ENCODE measurements at places on chromosomes 5 and 9.

DNA sequence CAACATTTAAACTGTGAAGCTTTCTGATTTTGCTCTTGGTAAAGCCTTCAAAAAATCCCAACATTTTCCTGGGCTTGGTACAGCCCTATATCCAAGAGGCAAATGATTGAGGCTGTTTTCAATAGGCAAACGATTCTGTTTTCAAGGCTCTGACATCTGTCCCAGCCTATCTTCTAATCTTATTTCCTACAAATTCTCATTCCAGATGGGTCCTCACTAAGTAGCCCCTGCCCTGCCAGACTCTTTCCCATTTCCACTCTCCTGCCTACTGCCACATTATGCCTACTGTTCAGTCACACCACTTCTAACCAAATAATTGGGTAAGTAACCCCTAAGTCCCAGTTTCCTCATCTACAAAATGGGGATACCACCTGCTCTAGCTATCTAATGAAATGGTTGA lies 3.5 kb downstream of the GBA2 start:
- peaks cover 10% of the 10 kb centered on the region for H3K36me3 ChIP-seq
- H3K27ac ChIP-seq: peak overlapping the region; percentile 88
- H3K4me3 ChIP-seq: peak overlapping the region; percentile 73
- peaks cover 47% of the 10 kb centered on the region for H3K4me1 ChIP-seq

DNA sequence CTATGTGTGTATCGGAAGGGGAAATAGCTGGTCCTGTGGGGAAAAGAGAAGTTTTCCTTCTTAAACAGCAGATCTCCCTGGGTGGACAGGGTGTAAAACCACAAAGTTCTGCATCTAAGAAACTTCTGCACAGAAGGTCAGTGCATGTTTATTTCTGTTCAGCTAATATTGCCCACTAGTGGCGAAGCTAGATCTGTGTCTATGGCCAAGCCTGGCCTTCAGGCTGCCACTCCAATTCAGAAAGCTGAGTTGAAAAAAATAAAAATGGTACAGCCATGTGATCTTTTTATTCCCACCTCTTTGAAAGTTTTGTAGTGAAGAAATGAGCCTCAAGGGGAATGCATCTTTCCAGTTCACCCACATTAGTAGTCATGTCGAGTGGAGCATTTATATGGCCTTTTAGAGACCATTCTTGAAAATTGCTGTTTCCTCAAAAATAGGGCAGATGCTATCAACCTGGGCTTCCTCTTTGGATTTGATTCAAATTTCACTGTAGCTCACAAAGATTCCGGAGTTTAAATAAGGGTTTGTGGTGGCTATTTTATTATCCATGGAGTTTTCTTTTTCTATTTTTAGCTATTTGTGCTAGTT lies 488.0 kb downstream of the PRELID2 start:
- DNase-seq: no peak
- H3K27me3 ChIP-seq: no peaks in the 10 kb centered on the region
- H3K36me3 ChIP-seq: no peaks in the 10 kb centered on the region
- no peak overlapping the region for H3K27ac ChIP-seq

DNA sequence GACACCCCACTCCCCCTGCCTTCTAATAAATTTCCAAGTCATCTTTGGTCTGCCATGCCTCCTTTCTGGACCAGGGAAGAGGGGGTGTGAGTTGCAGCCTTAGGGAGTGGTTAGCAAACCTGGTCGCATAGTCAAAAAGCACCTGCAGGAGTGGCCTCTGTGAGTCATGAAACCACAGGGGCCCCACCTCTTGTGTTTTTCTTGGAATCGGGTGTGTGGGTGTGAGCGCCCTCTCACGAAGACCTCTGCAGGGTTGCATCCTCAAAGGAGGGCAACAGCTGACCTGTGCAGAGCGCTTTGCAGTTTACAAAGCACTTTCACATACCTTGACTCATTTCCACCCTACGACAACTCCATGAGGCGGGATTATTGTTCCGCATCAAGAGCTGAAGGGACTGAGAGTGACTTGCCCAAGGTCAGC lies 36.8 kb upstream of the TEX48 start:
- H3K27me3 ChIP-seq: no peaks in the 10 kb centered on the region
- H3K36me3 ChIP-seq: no peaks in the 10 kb centered on the region
- H3K4me1 ChIP-seq: peaks cover 40% of the 10 kb centered on the region
- peak overlapping the region; percentile 82 for H3K27ac ChIP-seq
- peak overlapping the region; percentile 65 for H3K4me3 ChIP-seq

GRCh38 chr9:115715666-115716065 lies 437.9 kb upstream of the PAPPA start:
- no peak overlapping the region for H3K4me3 ChIP-seq
- H3K4me1 ChIP-seq: no peaks in the 10 kb centered on the region
- no peaks in the 10 kb centered on the region for H3K27me3 ChIP-seq
- DNase-seq: no peak
- H3K27ac ChIP-seq: no peak overlapping the region

- H3K4me1 ChIP-seq: no peaks in the 10 kb centered on the region
- H3K27me3 ChIP-seq: no peaks in the 10 kb centered on the region
- H3K36me3 ChIP-seq: no peaks in the 10 kb centered on the region
Measured at GRCh38 chr5:171570244-171570825, 150.9 kb downstream of the FGF18 start.

DNA sequence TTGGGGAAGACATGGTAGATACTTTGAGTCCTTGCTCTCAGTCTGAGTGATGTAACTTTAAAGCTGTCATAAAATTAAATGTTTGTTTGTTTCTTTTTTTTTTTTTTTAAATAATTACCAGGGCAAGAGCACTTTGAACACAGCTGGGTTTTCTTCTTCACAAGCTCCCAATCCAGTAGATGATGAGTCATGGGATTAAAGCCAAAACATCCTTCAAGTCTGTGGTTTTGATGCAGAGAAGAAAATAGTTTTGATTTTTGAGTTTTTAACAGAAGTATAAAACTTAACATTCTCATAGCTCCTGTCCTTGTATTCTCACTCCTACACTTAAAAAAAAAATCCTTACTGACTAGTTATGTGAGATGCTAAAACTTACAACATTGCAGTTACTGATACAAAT lies 34.8 kb upstream of the IL31RA start:
- DNase-seq: no peak
- H3K27me3 ChIP-seq: peaks cover 20% of the 10 kb centered on the region
- H3K36me3 ChIP-seq: no peaks in the 10 kb centered on the region
- H3K4me1 ChIP-seq: peaks cover under 1% of the 10 kb centered on the region
- H3K4me3 ChIP-seq: no peak overlapping the region

- H3K4me1 ChIP-seq: peaks cover 12% of the 10 kb centered on the region
- no peaks in the 10 kb centered on the region for H3K27me3 ChIP-seq
- H3K27ac ChIP-seq: no peak overlapping the region
Measured at GRCh38 chr9:135926402-135927194, 19.3 kb upstream of the CAMSAP1 start.

GRCh38 chr5:115813719-115814118 lies 2.7 kb downstream of the CDO1 start:
- no peak overlapping the region for H3K27ac ChIP-seq
- peaks cover 3% of the 10 kb centered on the region for H3K36me3 ChIP-seq
- H3K4me3 ChIP-seq: no peak overlapping the region
- peaks cover 15% of the 10 kb centered on the region for H3K4me1 ChIP-seq
- no peak for DNase-seq
- peaks cover 73% of the 10 kb centered on the region for H3K27me3 ChIP-seq

- no peaks in the 10 kb centered on the region for H3K4me1 ChIP-seq
- H3K27ac ChIP-seq: no peak overlapping the region
- no peaks in the 10 kb centered on the region for H3K27me3 ChIP-seq
Measured at GRCh38 chr5:166551384-166551783, 1740.1 kb upstream of the WWC1 start.

DNA sequence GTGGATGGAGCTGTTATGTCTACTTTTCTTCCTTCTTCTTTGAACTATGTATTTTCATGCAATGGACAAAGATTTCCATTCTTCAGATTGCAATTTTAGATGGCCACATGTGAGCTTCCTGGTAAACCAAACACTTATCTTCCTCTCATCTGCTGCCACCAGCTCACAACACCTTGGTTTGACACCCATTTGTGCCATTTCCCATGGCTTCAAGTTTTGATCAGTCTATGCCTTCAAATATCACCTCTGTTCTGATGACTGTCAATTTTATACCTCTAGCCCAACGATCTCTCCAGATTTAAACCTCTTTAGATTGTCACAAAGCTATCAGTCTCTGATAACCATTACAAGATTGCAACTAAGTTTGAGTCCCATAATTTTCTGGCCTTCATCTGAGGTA lies 147.2 kb downstream of the TMEM38B start:
- no peak overlapping the region for H3K4me3 ChIP-seq
- peaks cover 2% of the 10 kb centered on the region for H3K4me1 ChIP-seq
- no peak for DNase-seq
- H3K27ac ChIP-seq: no peak overlapping the region
- H3K36me3 ChIP-seq: peaks cover 2% of the 10 kb centered on the region
- H3K27me3 ChIP-seq: peaks cover 12% of the 10 kb centered on the region

- H3K4me3 ChIP-seq: no peak overlapping the region
- no peaks in the 10 kb centered on the region for H3K27me3 ChIP-seq
- H3K36me3 ChIP-seq: no peaks in the 10 kb centered on the region
- peaks cover 13% of the 10 kb centered on the region for H3K4me1 ChIP-seq
- no peak for DNase-seq
Measured at GRCh38 chr5:65923339-65923738, 3.0 kb upstream of the ERBIN start.

- H3K27me3 ChIP-seq: no peaks in the 10 kb centered on the region
- no peak for DNase-seq
- H3K36me3 ChIP-seq: no peaks in the 10 kb centered on the region
- H3K4me1 ChIP-seq: no peaks in the 10 kb centered on the region
- H3K4me3 ChIP-seq: no peak overlapping the region
Measured at GRCh38 chr9:16103620-16104397, 551.0 kb downstream of the CCDC171 start.

- no peak for DNase-seq
- no peaks in the 10 kb centered on the region for H3K36me3 ChIP-seq
- peaks cover 19% of the 10 kb centered on the region for H3K4me1 ChIP-seq
- no peaks in the 10 kb centered on the region for H3K27me3 ChIP-seq
- H3K27ac ChIP-seq: peak overlapping the region; percentile 19
- peak overlapping the region; percentile 94 for H3K4me3 ChIP-seq
Measured at GRCh38 chr5:180070756-180071530, 616 bp downstream of the RNF130 start.

DNA sequence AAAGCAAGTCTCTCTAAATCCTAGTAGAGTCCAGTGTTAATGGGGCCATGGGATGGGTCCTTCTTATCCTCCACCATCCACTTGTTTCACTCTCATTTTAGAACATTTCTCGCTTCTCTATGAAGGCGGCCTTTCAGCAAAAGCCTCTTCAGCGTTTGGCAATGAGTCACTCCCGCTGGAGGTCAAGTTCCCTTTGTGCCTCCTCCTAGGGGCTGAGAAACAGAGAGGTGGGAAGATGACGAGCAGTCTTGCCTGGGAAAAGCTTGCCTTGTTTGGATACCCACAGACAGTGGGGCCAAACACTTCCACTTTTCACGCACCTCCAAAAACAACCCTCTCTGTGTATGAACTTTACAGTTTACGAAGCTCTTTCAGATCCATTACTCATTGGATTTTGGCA lies 168.8 kb downstream of the GABBR2 start:
- peaks cover 22% of the 10 kb centered on the region for H3K27me3 ChIP-seq
- H3K4me3 ChIP-seq: no peak overlapping the region
- H3K4me1 ChIP-seq: peaks cover 2% of the 10 kb centered on the region
- no peaks in the 10 kb centered on the region for H3K36me3 ChIP-seq
- DNase-seq: no peak
- H3K27ac ChIP-seq: no peak overlapping the region

DNA sequence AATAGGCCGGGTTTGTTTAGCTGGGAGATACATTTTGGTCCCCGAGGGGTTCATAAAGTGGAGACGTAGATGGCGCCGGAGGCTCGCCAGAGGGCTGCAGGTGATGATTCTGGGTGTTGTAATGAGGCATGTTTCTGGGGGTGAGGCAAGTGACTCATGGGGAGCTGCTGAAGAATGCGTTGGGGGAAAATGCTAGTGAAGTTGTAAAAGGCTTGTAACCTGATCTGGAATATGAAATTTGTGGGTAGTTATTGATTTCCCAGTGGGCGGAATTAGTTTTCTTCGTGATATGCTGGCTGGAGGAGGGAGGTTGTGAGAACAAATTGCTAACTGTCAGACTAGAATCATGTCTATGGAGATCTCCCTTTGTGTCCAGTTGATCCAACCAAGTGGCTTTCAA lies 158.3 kb downstream of the DOCK2 start:
- H3K27me3 ChIP-seq: no peaks in the 10 kb centered on the region
- no peak for DNase-seq
- H3K27ac ChIP-seq: no peak overlapping the region
- peaks cover 27% of the 10 kb centered on the region for H3K4me1 ChIP-seq

- H3K36me3 ChIP-seq: no peaks in the 10 kb centered on the region
- H3K4me1 ChIP-seq: no peaks in the 10 kb centered on the region
- H3K4me3 ChIP-seq: no peak overlapping the region
- peaks cover 46% of the 10 kb centered on the region for H3K27me3 ChIP-seq
Measured at GRCh38 chr5:142597546-142598337, 88.1 kb downstream of the FGF1 start.

- H3K4me1 ChIP-seq: peaks cover 6% of the 10 kb centered on the region
- no peak overlapping the region for H3K4me3 ChIP-seq
- no peak for DNase-seq
- H3K36me3 ChIP-seq: peaks cover 3% of the 10 kb centered on the region
- no peaks in the 10 kb centered on the region for H3K27me3 ChIP-seq
- H3K27ac ChIP-seq: no peak overlapping the region
Measured at GRCh38 chr9:14670718-14671117, 22.5 kb downstream of the ZDHHC21 start.

DNA sequence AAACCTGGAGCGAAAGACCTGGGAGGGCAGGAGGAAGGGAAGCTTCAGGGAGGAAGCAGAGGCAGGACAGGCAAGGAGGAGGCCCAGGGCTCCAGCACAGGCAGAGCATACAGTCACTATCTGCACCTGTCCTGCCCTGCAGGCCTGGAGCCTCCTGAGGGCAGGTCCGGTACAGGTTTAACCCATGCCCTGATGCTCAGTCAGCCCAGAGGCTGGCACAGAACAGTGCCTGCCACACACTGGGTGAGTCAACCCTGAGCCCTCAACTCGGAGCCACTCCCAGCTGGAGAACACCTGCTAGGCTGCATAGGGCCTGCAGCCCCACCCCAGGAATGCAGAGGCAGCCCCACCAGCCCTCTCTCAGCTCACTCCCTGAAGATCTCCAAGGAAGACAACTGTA lies 161.5 kb upstream of the PHYKPL start:
- DNase-seq: no peak
- H3K27ac ChIP-seq: no peak overlapping the region
- peaks cover 3% of the 10 kb centered on the region for H3K36me3 ChIP-seq
- H3K4me3 ChIP-seq: no peak overlapping the region

GRCh38 chr5:142065273-142065672 lies 43.3 kb upstream of the NDFIP1 start:
- no peak overlapping the region for H3K27ac ChIP-seq
- peaks cover 16% of the 10 kb centered on the region for H3K4me1 ChIP-seq
- peaks cover 7% of the 10 kb centered on the region for H3K27me3 ChIP-seq
- no peak for DNase-seq
- H3K36me3 ChIP-seq: peaks cover 3% of the 10 kb centered on the region
- H3K4me3 ChIP-seq: no peak overlapping the region

GRCh38 chr5:141973871-141974595 lies 5.1 kb downstream of the RNF14 start:
- H3K27ac ChIP-seq: no peak overlapping the region
- peaks cover 27% of the 10 kb centered on the region for H3K4me1 ChIP-seq
- H3K27me3 ChIP-seq: no peaks in the 10 kb centered on the region
- peaks cover 3% of the 10 kb centered on the region for H3K36me3 ChIP-seq
- DNase-seq: no peak
